NCI-H748 treated with DMSO at 0.1 percent for 48 hours (cell line): ENCODE measurements at places on chromosomes 2 and 18.

DNA sequence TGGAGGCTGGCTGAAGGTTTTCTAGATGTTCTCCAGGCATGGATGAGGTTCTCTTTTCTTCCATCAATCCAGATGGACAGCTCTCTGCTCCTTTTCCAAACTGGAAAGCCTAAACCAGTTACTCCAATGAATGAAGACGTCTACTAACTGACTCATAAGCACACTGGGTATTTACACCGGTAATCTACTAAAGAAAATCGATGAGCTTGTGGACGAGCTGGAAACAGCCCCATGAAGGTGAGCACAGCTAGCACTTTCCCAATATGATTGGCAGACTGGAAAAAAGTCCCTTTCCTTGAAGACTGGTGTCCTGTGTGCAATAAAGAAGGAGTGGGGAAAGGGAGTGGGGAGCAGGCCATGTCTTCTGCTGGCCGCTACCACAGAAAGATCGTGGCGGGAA, 84.0 kb downstream of the ACTR2 start:
- no peak for DNase-seq

- no peak for DNase-seq
These were observed 16.1 kb upstream of the CREB1 start for GRCh38 chr2:207513551-207514257.

DNA sequence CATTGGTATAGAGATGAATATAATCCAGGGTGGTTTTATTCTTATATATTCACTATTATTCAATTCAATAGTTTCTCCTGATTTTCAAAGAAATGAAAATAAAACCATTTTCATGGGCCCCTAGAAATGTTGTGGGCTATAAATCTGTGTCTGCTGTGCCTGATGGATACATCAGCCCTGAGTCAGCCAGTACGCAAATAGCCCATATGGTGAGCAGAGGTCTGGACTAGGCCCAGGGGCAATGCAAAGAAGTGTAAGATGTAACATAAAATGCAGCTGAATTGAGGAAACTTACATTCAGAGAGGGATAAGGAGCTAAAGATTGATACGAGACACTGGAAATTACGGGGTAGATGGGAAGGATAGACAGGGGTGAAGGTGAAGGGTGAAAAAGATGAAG, 122.5 kb downstream of the MAIP1 start:
- no peak for DNase-seq

- no peak for DNase-seq
These were observed 73.5 kb upstream of the C2orf15 start for GRCh38 chr2:99067871-99068625.

- DNase-seq = no peak
These were observed 57.2 kb downstream of the SF3B1 start for GRCh38 chr2:197377670-197378069.
